ENCODE measurements at places on chromosomes 3 and 15.
A peak's percentile ranks its signal among the peaks of the same experiment; 100 is the strongest.

DNA sequence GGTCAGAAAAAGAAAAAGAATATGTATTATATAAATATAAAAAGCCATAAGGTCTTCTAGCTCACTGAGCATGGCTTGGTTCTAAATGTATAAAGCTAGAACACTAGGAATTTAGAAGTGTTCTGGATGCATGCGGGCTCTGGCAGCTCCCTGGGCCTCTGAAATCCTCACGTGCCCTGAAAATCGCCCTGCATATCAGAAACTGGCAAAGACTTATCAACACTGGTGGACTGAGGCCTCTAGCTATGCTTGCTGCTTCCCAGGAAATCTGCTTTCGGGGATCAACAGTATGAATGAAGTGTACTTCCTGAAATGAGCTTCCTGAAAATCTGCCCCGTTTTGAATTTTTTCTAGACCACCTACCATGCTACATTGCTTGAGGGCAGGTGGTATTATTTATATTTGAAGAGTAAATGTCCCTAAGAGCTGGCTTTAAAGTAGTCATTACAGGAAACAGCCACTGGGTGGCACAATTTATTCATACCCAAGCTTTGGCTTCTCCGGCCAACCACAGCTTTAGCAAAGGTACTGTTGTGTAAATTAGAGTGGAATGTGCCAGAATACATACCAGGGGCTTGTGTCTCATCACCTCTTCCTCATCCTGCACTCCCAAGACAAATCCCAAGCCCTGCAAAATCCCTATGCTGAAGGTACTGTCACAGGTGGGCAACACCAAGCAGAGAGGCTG lies 17.7 kb downstream of the CRTAP start:
- peak; percentile 80 for DNase-seq

- DNase-seq = peak; percentile 54
Measured at GRCh38 chr15:75347222-75348033, 589 bp downstream of the NEIL1 start.

GRCh38 chr3:9397906-9398699 lies 688 bp downstream of the SETD5 start:
- peak; percentile 46 for DNase-seq

DNA sequence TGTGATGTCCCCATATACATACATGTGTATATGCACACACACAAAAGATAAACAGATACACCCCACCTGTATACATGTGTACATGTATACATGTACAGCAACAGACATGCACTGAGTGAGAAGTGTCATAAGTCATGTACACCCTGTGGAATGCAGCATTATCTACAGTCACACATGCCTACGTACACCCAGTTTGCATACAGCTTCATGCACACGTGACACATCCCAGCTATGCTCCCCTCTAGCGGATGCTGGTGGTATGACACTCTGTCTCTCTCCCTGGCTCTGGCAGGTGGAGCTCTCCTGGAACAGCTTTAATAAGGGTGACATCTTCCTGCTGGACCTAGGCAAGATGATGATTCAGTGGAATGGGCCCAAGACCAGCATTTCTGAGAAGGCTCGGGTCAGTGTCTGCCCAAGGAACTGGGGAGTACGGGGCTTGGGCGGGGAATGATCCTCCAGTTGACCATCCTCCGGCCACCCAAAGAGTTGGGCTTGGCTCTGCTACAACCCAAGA lies 6.3 kb downstream of the VILL start:
- DNase-seq = peak; percentile 90

DNA sequence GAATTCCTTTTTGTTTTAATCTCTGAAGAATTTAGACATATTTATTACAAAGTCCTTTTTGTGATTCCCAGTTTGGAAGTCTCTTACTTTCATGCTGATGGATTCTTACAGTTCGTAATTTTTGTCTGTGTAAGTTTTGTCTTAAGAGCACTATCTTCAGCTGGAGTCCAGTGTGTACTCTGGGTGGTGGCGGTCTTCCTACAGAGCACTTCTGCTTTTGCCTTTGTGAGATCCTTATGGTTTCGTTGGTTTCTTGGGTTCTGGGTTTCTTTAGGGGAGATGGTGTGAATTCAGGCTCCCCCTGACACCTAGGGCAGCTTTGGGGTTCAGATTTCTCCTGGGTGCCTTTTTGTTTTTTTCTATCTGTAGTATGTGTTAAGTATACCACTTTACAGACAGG lies 45.3 kb downstream of the PLS1 start:
- DNase-seq = no peak

DNA sequence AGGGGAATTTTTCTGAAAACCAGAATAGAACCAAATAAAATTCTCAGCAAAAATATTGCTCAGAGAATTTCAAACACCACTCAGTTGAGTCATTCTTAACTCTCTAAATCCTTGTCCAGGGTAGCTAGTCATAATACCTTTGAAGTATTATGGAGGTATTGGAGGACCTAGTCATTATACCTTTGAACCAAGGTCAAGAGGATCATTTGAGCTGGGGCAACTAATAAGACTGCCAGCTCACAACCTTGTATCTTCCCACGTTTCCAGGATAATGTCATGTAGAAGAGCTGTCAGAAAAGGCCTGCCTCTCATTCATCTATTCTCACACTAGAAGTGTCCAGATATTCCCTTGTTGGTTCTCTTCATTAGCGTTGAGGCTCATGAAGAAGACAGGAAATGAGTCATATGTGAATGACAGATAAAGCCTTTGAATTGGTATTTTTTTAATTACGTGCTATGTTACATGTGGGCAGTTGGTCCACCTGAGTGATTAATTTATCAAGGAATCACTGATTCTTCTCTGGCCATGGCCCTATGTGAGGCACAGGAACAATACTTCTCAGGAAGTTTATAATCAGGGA lies 48.3 kb downstream of the TOPAZ1 start:
- no peak for DNase-seq

- no peak for DNase-seq
Measured at GRCh38 chr15:85832394-85832793, 37.7 kb upstream of the KLHL25 start.

DNA sequence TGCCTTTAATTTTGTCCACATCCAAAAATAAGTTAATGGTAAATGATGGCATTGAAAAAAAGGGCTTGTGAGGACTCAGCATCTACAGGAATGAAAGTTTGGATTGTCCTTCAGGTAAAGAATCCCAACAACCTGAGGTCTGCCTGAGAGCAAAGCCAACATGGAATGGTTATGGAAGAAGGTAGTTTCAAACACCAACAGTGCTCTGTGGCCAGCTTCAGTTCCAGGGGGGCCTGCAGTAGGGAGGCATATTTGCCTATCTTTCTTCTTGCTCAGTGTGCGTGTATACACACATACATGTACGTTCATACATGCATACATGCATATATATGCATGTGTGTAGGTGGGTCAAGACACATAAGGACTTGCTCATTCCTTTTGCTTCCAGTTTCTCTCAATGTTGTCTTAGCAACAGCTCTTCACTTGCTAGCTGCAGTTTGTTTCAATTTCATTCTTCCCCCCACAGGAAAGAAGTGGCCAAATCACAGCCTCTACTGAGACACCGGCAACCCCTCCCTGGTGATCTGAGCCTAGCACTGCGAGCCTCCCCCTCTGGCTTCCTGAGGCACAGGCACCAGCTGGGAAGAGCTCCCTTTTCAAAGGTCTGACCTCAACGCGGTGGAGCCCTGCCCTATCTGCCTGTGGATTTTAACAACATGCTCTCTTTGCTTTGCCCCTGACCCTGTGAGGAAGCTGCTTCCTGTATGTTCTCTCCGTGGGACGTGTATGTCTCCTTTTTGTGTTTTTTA lies 146.2 kb downstream of the KLF13 start:
- peak; percentile 92 for DNase-seq

- DNase-seq = no peak
Measured at GRCh38 chr3:194343561-194343893, 7.6 kb downstream of the CPN2 start.

DNA sequence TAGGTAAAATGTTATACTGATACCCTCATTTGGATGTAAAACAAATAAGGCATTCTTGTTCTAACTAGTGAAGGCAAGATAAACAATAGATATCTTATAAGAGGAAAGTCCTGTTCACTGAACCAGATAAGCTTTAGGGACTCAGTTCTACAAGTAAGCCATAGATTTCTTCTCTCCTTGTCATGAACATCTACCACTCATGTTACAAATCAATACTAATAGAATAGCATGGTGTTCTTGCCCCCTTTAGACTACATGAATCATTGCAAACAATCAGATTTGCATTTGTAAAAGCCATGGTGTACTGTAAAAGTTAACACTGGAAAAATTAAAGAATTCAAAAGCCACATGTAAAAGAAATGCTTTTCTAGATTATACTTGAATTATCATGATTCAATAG lies 500.1 kb downstream of the NLGN1 start:
- DNase-seq = no peak

GRCh38 chr3:136708333-136708985 lies 43.7 kb downstream of the STAG1 start:
- DNase-seq = no peak

All from GM12865 (cell line).